CD4-positive, alpha-beta T cell (primary cell): ENCODE measurements at places on chromosomes 11 and 22.

- no peak for DNase-seq
These were observed 131.2 kb downstream of the BUD13 start for GRCh38 chr11:116641561-116642045.

- DNase-seq, result no peak
These were observed 28.1 kb downstream of the ALKBH3 start for GRCh38 chr11:43908683-43909082.

DNA sequence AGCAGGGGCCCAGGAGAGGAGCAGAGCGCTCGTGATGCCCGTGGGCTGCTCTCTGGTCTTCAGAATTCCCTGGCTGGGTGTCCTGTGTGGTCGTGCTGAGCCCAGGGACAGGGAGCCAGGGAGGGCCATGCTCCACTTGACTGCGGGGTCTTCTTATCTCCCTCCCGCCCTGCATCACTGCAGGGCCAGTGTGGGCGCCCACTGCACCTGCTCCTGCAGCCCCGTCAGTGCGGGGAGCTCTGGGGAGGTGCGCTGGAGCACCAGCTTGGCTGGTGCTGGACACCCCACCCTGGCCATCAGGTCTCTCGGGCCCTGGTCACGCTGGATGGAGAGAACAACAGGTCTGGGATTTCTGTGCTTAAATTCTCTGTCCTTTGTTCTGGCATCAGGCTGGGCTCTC, 31.8 kb downstream of the B3GAT1 start:
- DNase-seq, result no peak

- DNase-seq, result no peak
These were observed 21.6 kb upstream of the C11orf96 start for GRCh38 chr11:43920598-43921419.

GRCh38 chr11:15114501-15115475, at the start of gene INSC:
INSC (plus strand) TSS chr11:15114923; CDS start chr11:15149175, 34,252 bp downstream.
- no peak for DNase-seq

DNA sequence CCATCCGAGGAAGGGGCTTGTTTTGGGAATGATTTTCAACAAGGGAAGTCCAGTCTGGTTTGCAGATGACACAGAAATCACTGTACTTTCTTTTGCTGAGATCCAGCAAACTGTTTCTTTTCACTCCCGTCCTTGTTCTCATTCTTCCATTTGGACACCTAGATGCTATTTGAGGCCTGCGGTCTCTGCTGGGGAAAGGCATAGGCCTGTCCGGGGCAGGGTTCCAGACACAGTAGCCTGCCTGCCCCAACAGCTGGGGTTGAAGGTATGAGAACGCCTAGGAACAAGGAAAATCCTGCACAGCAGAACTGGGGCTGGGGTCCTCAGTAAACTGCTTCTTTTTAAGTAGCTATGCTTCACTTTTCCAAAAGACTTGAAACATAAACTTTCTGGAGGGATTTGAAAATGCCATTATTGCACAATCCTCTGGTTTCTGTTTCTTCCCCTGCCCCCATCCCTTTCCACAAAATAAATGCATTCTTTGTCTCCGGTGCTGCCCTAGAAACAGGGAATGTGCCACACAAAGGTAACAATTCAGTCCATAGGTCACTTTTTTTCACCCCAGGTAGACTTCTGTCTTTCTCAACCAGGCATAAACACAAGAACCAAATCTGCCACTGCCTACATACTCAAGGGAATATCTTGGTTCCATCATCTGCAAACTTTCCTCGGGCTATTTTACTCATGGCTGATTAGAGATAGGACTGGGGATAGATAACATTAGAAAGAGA, 174.8 kb upstream of the MTMR2 start:
- DNase-seq, result no peak

DNA sequence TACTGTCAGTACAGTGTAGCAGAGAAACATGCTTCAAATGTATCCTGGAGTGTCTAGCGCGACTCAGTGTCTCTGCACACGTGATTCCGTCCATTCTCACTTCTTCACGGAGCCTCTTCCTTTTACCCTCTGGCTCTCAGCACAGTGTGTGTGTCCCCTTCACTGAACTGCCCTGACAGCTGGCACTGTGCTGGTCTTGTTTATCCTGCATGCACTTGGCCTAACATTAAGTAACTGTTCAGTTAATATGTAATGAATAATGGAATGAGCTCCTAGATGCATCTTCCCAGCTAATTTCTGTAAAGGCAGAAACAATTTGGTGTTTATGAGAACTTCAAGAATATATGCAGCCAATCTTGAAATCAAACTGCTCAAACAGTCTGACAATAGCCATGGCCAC, 44.4 kb downstream of the KMT5B start:
- DNase-seq, result no peak

GRCh38 chr11:112871909-112872500, 89.2 kb upstream of the NCAM1 start:
- no peak for DNase-seq

DNA sequence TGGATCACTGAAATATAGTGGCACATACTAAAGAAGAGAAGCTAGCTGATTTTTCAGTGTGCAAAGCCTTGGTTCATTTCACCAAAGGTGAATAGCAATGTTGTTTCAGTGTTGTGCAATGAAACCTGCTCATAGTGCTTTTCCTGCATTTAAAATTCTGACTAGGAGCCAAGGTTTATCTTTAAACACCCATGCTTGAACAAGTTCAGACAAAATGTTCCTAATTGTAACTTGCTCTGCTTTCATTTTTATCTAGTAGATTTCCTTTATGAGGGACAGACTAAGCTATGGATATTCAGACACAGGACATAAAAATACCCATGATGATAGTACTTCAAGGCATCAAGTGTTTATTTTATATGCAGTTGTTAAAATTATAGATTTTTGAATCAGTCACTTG, 47.7 kb downstream of the BBOX1 start:
- DNase-seq, result no peak

DNA sequence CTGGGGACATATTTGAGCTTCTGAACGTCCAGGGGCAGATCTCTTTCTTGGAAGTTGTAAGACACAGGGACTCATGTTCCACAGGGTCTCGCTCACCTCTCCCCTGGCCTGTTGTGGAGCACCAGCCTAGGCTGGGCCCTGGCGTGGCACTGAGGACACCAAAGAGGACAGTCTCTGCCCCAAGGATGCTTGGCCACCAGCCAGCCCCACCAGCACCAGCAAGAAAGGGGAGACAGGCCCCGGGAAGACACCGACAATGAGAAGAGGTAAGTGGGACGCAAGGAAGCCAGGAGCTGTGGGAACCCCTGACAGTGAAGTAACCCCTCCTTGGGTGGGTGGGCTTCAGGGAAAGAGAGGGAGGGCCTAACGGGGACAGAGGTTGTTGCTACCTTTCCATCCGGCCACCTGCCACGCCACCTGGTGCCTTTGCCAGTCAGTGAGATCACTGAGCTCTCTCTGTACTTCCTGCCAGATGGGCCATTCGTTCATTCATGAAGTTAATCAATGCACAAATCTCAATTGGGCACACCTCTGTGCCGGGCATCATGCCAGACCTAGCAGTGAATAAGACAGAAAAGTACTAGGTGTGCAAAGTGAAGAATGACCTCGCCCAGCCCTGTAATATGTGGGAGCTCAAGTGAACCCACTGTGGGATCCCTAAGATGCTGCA, 11.1 kb downstream of the APOL5 start:
- DNase-seq, result no peak

DNA sequence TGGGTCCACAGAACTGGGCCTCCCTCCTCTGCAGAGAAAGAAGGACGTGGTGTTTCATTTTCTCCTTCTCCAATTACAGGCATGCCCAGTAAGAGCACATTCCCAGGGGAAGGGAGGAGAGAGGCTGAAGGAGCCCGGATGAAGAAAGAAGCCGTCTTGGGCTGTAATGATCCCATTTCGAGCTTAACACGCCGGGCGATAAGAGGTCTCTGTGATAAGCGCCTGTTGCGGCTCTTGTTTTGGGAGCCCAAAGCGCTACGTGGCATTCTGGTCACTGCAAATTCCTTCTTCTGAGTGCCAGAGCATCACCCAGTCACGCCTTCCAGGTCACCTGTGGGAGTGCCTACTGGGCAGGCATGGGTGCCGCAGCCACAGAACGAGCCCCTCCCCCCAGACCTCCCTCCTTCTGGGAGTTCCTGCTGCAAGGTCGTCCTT, 57.5 kb downstream of the ANO1 start:
- DNase-seq, result no peak

GRCh38 chr11:73186294-73186850, 31.7 kb upstream of the P2RY2 start:
- no peak for DNase-seq

- DNase-seq, result no peak
These were observed 415.1 kb downstream of the SOX6 start for GRCh38 chr11:15941206-15941770.

- DNase-seq, result no peak
These were observed 240.6 kb downstream of the ETS1 start for GRCh38 chr11:128346804-128347203.

- DNase-seq, result no peak
These were observed 326.2 kb downstream of the TBC1D22A start for GRCh38 chr22:47088480-47089158.

- DNase-seq, result no peak
These were observed 41.0 kb downstream of the TIMP3 start for GRCh38 chr22:32842486-32842885.

GRCh38 chr22:42855211-42855610, 1.9 kb downstream of the ARFGAP3 start:
- DNase-seq, result no peak

GRCh38 chr11:19012636-19013035, 47.9 kb downstream of the MRGPRX2 start:
- no peak for DNase-seq

DNA sequence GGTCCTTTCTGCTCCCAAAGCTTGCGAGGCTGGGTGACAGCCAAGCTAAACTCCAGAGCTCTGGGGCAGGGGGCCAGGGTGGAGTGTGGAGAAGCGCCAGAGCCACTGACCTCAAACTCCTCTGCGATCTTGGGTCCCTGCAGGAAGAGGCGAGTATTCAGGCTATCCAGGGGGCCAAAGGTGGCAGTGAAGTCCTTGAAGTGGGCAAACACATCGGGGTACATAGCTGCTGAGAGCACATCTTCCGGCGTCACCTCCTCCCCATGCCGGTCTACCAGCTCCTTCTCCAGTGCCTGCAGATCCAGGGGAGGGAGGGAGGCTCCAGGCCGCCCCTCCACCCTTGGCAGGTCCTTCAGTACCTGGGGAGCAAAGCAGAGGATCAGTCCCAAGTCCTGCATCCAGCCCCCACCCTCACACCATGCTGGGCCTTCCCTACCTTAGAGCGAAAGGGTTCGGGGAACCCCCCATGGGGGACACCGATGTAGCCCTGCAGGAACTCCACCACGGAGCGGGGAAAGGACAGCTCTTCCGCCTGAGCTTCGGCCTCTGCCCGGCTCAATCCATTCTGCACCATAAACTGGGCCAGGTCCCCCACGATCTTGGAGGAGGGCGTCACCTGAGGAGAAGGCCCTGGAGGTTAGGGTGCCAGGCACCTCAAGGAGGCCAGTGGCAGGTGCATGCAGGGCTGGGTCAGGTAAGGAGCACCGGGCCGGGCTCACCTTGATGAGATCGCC, 6.4 kb downstream of the RCE1 start:
- DNase-seq, result no peak

DNA sequence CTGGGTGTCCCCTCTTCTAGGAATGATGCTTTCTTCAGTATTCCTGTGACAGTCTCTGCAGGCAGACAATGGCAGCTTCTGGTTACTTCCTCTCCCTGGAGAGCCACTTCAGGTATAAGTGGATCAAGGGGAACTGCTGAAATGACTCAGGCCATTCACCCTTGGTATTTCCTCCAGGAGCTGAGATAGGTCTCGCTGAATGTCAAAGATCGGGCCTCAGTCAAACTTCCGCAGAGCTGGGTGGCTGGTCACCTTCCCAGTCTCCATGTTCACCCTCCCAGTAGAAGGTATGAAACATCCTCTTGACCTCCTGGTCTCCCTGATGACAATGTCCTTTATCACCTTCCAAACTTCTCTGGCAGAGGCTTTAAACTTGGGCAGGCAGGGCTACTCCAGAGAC, 1.8 kb upstream of the ANKK1 start:
- DNase-seq, result no peak

GRCh38 chr11:79253280-79253679, 187.6 kb downstream of the TENM4 start:
- DNase-seq, result no peak

GRCh38 chr11:2092956-2093412, 46.2 kb downstream of the IGF2 start:
- peak; percentile 71 for DNase-seq

DNA sequence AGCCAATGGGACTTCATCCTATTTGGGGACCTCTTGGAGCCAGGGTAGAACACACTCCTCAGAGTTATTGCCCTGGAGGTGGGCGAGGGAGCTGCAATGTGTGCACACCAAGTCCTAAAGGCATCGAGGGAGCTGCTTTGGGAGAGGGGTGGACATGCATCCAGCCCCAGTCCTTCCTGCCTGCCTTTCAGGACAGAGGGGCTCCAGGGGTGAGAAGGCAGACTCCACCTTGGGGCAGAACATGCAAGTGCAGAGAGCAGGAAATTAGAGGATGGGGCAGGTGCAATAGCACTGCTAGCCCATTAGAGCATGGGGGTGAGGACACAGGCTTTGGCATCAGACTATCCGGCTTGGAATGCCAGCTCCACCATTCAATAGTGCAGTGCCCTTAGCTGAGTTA, 288.5 kb downstream of the OPCML start:
- no peak for DNase-seq

GRCh38 chr11:64178203-64178602, 7.8 kb upstream of the STIP1 start:
- DNase-seq, result no peak

GRCh38 chr11:110493346-110493745, 63.6 kb downstream of the FDX1 start:
- DNase-seq, result no peak

GRCh38 chr22:49905465-49905864, 12.8 kb downstream of the ALG12 start:
- no peak for DNase-seq

DNA sequence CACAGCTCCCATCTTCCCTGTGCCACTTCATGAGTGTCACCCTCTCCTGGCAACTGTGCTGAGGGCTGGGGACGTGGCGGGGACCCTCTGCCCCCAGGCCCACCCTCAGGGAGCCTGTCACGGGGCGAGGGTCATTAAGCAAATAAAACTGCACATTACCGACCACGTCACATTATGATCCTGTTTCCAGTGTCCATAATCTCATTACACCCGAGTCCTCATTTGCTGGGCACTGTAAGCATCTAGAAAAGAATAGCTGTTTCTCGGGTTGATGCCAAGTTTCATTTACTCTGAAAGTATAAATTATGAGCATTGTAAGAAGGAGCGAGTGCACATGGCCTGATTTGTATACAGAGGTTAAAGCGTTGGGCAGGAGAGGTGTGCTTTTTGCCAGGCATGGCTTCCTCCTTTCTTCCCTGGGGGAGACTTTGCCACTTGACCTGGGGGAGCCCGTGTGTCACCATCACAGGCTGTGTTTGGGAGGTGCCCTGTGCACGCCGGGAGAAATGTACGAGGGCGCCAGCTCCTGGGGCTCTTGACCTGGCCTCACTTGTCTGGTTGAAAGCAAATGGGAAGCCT, 50.5 kb downstream of the LRP5 start:
- DNase-seq, result no peak

GRCh38 chr11:61549662-61550568, 31.0 kb downstream of the SYT7 start:
- no peak for DNase-seq

DNA sequence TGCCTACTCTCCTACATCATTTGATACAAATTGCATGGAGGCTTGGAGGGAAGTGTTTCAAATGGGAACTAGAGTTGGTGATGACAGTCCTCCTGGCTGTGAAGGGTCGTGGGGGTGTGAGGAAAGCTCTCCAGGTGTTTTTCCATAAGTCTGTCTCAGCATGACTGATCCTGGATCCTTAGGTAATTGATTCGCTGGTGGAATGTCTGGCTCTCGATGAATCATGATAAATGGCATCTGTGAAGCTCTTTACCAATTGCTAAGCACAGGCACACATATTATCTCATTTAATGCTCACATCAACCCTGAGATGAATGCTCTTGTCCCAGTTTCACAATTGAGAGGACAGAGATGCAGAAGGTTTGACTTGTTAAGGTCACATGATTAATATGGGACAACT, 107.5 kb downstream of the PKNOX2 start:
- DNase-seq, result no peak
